Spinal cord (tissue), 10 donors: ENCODE measurements at places on chromosomes 5 and 9.

- DNase-seq: no peak
Measured at GRCh38 chr5:86797677-86798076, 179.9 kb downstream of the COX7C start.

- no peak for DNase-seq
Measured at GRCh38 chr5:180049185-180049548, 22.4 kb downstream of the RNF130 start.

- DNase-seq: no peak
Measured at GRCh38 chr5:86909418-86910295, 291.9 kb downstream of the COX7C start.

- DNase-seq: no peak
Measured at GRCh38 chr9:104899759-104900247, 28.2 kb downstream of the ABCA1 start.

- no peak for DNase-seq
Measured at GRCh38 chr5:130337179-130337888, 433.1 kb downstream of the CHSY3 start.

- DNase-seq: no peak
Measured at GRCh38 chr9:99353408-99353807, 131.3 kb downstream of the SEC61B start.

DNA sequence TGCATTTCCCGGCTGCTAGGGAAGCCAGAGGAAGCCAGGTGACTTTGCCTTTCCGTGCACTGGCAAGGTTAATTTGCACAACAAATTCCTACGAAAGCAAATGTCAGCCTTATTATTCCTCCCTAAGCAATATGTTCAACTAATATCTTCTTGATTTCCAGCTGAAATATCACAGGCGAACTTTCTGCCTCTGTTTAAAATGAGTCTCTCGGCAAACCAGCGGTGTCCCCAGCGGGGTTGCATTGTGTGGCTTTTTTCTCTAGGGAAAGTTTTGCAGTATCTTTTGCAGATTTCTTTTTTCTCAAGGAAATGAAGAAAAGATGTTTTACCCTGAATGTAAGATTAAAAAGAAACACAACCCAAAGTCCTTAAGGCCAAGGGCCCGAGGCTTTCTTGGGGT, 1.9 kb downstream of the DBH start:
- DNase-seq: no peak

DNA sequence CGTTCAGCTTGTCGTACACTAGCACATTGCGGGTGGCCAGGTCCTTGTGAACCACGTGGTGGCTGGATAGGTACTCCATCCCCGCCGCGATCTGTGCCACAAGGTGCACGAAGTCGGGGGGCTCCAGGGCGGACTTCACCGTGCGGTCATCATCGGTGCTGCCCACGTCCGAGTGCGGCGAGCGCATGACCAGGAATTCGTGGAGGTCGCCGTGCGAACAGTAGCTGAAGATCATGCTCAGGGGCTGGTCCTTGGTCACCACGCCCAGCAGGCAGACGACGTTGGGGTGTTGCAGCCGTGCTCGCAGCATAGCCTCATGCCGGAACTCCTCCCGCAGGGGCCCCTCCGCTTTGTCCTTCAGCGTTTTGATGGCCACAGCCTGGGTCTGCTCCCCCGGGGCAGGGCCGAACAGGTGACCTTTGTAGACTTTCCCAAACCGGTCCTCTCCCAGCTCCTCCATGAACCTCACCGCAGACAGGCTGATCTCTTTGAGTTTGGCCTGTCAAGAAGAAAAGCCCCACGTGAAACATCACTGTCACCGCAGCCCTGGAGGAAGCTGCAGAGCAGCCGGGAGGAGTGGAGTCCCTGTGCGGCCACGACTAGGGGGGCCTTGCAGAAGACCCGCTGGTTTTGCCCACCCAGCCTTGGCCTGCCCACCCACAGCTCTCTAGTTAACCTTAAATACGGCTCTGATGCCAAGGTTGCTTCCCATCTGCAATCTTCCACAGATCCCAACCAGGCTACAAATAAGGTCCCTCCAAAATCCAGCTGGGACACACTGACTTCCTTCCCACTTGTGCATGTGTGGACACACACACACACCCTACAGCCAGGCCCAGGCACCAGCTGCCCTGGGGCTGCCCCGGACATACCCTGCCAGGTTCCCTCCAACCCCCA, 225.2 kb downstream of the ROR2 start:
- DNase-seq: no peak

GRCh38 chr5:37776826-37777225, 63.0 kb downstream of the GDNF start:
- no peak for DNase-seq

- DNase-seq: no peak
Measured at GRCh38 chr5:78605611-78606010, 43.0 kb downstream of the LHFPL2 start.

GRCh38 chr5:62386824-62387223, 16.9 kb downstream of the DIMT1 start:
- no peak for DNase-seq

GRCh38 chr5:39176759-39177630, 42.4 kb downstream of the FYB1 start:
- DNase-seq: no peak

- no peak for DNase-seq
Measured at GRCh38 chr9:10523164-10523563, 89.6 kb downstream of the PTPRD start.

DNA sequence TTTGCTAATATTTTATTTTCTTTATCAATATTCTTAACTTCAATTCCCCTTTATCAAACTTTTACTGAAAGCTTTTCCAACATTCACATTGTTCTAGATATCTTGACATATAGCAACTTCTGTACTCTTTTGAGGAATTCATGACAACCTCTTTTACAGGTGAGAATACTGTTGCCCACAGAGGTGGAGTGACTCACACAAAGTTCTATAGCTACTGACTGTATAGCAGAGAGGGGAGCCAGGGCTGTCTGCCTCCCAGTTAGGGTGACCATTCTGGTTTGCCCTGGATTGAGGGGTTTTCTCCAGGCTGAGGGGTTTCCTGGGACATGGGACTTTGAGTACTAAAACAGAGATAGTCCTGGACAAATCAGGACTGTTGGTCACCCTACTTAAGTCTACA, 16.2 kb downstream of the SEC61B start:
- DNase-seq: no peak

GRCh38 chr9:135903358-135903656, 4.0 kb downstream of the CAMSAP1 start:
- DNase-seq: no peak

DNA sequence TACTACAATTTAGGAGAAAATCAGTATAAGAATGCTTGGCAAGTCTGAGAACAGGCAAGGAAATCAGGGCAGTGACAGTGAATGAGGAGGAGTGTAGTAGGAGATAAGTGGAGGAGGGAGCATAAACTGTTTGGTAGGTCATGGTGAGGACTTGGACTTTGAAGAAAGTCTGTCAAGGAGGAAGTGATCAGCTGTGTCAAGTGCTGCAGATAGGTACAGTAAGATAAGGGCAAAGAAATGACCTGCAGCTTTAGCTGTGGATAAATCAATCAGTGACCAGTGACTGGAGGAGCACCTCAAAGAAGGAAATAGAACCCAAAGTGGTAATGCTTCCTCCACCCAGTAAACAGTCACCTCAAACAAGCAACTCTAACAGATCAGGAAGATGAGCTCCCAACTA, 106.3 kb downstream of the RAPGEF6 start:
- no peak for DNase-seq

DNA sequence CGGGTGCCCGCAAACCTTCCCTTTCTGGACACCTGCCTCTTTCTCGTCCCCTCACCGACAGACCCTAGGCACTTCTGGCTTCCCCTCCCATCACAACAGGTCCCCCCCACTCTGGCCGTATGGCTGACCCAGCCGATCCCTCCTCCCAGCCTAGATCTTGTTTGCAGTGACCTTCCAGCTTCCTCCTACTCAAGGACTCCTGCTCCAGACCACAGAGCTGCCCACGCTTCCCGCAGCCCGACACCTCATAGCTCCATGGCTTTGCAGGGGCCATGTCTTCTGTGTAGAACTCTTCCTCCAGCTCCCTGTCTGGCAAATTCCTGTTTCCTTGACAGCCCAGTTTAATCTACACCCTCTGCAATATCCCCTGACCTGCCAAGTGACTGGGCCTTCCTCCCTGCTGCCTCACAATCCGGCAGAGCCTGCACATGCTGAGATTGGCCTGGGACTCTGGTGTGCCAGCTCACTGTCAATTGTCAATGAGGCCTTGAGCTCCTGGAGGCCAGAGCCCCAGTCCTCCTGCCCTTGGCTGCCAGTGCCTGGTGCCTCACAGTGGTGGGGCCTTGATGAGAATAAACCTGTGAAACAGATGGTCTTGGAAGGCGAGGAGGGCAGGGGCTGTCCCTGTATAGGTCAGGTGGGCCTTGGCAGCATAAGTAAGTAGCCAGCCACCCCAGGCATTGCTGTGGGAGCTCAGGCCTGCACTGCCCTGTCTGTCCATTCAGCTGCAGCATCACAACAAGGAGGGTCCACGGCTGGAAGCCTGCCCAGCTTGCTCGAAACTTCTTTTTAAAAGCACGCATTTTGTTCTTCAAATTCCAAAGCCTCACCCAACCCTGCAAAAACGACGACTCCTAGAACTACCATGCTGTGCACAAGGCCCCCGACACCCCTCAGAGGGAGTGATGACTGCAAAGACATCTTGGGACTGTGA, 50.5 kb downstream of the GADD45G start:
- no peak for DNase-seq
